ENCODE measurements at places on chromosomes 6 and 20. TPM values are rescaled to one million over a fixed set of nuclear protein-coding genes. Genes with fewer than 3 reads are reported as not detected.

The STMND1 gene
- total RNA-seq, result not detected

The CRISP2 gene
- total RNA-seq, result not detected

- no peaks in the 10 kb centered on the region for H3K36me3 ChIP-seq
- DNase-seq, result no peak
- H3K27ac ChIP-seq, result no peak overlapping the region
- H3K4me1 ChIP-seq, result no peaks in the 10 kb centered on the region
- H3K4me3 ChIP-seq, result no peak overlapping the region
Measured at GRCh38 chr6:113004470-113005270, 657.5 kb downstream of the RFPL4B start.

DNA sequence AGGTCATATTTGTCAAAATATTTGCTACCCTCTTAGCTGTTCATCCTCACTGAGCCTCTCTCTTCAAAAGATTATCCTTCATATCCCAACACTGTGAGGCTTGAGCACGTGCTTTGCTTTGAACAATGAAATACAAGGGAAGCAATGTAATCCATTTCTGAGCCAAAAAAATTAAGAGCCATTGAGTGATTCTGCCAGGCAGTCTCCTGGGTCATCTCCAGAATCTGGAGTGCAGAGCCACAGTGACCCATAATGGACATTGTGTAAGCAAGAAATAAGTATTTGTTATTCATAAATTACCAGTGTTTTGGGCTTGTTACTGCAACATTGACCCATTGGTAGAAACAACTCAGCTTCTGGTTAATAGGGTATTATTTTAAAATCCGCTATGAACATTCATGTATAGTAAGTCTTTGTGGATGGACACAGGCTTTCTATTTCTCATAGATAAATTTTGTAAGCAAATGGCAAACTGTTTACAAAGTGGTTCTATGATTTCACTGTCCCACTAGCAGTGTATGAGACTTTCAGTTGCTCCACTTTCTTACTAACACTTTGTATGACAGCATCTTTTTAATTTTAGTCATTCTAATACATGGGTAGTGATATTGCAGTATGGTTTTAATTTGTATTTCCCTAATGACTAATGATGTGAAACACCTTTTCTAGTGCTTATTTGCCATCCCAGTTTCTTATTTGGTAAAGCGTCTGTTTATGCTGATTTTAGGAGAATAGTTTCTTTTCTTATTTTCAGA is 358.2 kb downstream of the PLCB1 start:
- DNase-seq, result no peak
- no peak overlapping the region for H3K4me3 ChIP-seq
- H3K27ac ChIP-seq, result no peak overlapping the region
- H3K36me3 ChIP-seq, result no peaks in the 10 kb centered on the region

The SLC16A10 gene
- not detected for total RNA-seq

- H3K27ac ChIP-seq, result no peak overlapping the region
- H3K27me3 ChIP-seq, result no peaks in the 10 kb centered on the region
- no peak for DNase-seq
- H3K4me3 ChIP-seq, result no peak overlapping the region
- H3K36me3 ChIP-seq, result no peaks in the 10 kb centered on the region
Measured at GRCh38 chr6:25482996-25483395, 169.0 kb upstream of the SCGN start.

GRCh38 chr6:128290221-128290620 is 230.2 kb downstream of the PTPRK start:
- no peaks in the 10 kb centered on the region for H3K4me1 ChIP-seq
- H3K27me3 ChIP-seq, result no peaks in the 10 kb centered on the region
- no peaks in the 10 kb centered on the region for H3K36me3 ChIP-seq

DNA sequence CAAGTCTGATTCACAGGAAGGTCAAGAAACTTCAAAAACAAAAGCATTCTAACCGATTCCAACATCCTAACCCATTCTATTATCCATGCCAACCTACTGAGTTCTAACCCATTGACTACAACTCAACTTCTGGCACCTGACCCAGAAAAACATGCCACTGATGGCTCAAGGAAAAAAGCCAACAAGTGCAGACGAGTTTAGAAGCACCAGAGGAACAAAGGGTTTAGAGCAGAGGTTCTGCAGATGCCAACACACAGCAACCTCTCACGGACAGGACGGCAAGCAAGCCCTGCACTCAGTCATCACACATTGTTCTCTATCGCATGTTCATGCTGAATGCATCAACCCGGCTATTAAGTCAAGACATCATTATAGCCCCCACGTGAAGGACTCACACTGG is 25.2 kb upstream of the MC3R start:
- no peaks in the 10 kb centered on the region for H3K4me1 ChIP-seq
- no peaks in the 10 kb centered on the region for H3K36me3 ChIP-seq
- H3K27ac ChIP-seq, result no peak overlapping the region
- H3K27me3 ChIP-seq, result no peaks in the 10 kb centered on the region
- DNase-seq, result no peak

DNA sequence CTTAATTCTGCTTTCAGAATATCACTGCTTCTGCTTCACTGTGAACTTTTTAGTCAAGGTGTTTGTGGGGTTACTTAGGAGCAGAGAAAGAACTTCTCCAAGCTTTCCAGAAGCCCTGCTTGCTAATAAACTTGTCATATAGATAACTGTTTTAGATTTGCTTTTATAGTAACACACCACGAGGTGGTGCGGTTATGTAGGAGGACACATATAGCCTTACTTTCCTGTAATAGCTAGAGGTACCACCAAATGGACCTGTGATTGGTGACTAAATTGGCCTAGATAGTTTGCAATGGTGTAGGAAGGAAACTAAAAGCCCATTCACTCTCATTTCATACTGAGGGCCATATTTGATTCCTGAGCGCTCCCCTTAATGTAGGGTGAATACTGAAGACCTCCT is 52.3 kb upstream of the BCLAF1 start:
- H3K36me3 ChIP-seq, result no peaks in the 10 kb centered on the region
- DNase-seq, result no peak
- H3K27me3 ChIP-seq, result peaks cover 2% of the 10 kb centered on the region
- H3K27ac ChIP-seq, result no peak overlapping the region
- no peak overlapping the region for H3K4me3 ChIP-seq
